Spleen (tissue), 13 donors: ENCODE measurements at places on chromosomes 5 and 9. TPM values are rescaled to one million over a fixed set of nuclear protein-coding genes. Genes with fewer than 3 reads are reported as not detected.

The FGF10 gene
- not detected for total RNA-seq

The EFNA5 gene
- 23.4 TPM for total RNA-seq

The DMRT2 gene
- not detected for total RNA-seq

The PCDHB8 gene
- total RNA-seq = 0.60 TPM

The ROPN1L gene
- 27.9 TPM for total RNA-seq

The CDH18 gene
- 0.26 TPM for total RNA-seq

The ADAMTSL1 gene
- 4.6 TPM for total RNA-seq

- H3K4me1 ChIP-seq = no peaks in the 10 kb centered on the region
- H3K36me3 ChIP-seq = no peaks in the 10 kb centered on the region
- H3K4me3 ChIP-seq = no peak overlapping the region
- H3K27ac ChIP-seq = no peak overlapping the region
These were observed 39.4 kb downstream of the PRRX2 start for GRCh38 chr9:129704807-129705206.

- peak overlapping the region; percentile 46 for H3K27ac ChIP-seq
- H3K36me3 ChIP-seq = no peaks in the 10 kb centered on the region
- peak overlapping the region; percentile 75 for H3K4me3 ChIP-seq
- peaks cover 55% of the 10 kb centered on the region for H3K4me1 ChIP-seq
- H3K27me3 ChIP-seq = peaks cover 15% of the 10 kb centered on the region
These were observed 716 bp downstream of the PROB1 start for GRCh38 chr5:139394123-139394653.

DNA sequence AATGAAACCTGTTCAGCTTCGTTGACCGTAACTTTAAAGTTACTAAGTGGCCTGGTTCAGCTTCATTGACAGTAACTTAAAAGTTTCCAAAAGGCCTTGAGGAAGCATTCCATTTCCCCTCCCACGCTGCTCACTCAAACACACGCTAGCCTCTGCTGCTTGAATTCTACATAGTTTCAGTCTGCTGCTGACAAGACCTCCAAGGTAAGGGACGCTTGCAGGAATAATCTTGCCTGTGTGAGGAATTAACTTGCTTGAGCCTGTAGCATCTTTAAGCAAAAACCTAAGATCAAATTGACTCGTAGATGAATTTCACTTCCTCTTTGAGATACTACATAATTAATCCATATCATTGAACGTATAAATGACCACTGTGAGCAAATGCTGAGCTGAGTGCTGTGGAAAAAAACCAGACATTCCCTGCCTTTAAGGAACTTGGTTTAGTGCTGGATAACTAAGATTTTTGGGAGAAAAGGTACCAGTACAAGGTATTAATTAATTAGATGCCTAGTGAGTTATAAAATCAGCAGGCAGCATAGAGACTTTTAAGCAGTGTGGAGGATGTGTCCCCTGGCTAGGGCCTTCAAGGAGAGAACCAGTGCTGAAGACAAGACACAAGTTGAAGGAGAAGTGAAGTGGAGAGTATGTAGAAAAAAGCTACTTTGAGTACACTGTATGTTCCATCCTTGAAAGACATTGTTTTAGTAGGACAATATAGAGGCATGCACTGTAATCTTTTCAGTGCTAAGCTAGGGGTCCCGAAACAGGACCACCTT is 39.2 kb downstream of the GRAMD2B start:
- peaks cover 23% of the 10 kb centered on the region for H3K36me3 ChIP-seq
- no peak overlapping the region for H3K4me3 ChIP-seq
- no peaks in the 10 kb centered on the region for H3K27me3 ChIP-seq
- peak overlapping the region; percentile 62 for H3K27ac ChIP-seq
- no peak for DNase-seq

DNA sequence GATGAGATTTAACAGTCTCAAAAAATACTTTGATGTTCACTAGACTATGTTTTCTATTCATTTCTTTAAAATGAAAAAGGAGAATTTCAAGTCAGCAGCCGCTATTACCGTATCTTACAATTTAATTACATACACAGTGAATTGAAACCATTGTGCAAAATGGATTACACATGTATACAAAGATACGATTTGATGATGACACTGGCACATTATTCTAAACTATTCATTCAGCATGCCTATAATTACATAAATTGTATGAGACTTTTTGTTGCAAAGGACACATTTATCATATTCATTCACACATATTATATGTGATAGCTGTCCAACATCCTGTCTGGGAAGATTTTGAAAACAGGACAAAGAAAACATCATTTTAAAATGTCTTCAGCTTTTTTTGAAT is 118.3 kb upstream of the VCAN start:
- no peaks in the 10 kb centered on the region for H3K36me3 ChIP-seq
- no peaks in the 10 kb centered on the region for H3K27me3 ChIP-seq
- no peak for DNase-seq

DNA sequence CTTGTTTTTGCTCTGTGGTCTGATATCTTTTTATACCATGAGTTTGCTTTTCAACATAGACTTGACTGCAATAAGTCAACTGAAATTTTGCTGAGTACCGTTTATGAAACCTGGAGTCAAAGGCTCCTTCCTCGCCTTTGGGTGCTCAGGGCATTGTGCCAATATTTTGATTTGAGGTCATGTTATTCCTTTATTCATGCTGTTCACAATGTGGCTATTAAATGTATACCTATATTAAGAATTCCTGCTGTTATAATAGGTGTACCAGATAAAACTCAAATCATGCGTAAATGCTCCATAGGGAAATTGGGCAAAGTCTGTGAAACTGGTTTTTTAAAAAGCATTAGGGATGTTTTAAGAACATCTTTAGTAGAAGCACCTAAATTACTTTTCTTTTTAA is 334.0 kb upstream of the NUDT12 start:
- DNase-seq = no peak
- no peak overlapping the region for H3K4me3 ChIP-seq
- no peaks in the 10 kb centered on the region for H3K36me3 ChIP-seq

- H3K4me1 ChIP-seq = no peaks in the 10 kb centered on the region
- no peaks in the 10 kb centered on the region for H3K27me3 ChIP-seq
- no peak overlapping the region for H3K27ac ChIP-seq
- no peaks in the 10 kb centered on the region for H3K36me3 ChIP-seq
These were observed 219.5 kb upstream of the IZUMO3 start for GRCh38 chr9:24765025-24765756.

GRCh38 chr9:89505911-89506310 is 8.0 kb upstream of the SEMA4D start:
- H3K4me3 ChIP-seq = no peak overlapping the region
- H3K27me3 ChIP-seq = no peaks in the 10 kb centered on the region
- H3K27ac ChIP-seq = peak overlapping the region; percentile 71
- no peak for DNase-seq
- peaks cover 22% of the 10 kb centered on the region for H3K4me1 ChIP-seq

DNA sequence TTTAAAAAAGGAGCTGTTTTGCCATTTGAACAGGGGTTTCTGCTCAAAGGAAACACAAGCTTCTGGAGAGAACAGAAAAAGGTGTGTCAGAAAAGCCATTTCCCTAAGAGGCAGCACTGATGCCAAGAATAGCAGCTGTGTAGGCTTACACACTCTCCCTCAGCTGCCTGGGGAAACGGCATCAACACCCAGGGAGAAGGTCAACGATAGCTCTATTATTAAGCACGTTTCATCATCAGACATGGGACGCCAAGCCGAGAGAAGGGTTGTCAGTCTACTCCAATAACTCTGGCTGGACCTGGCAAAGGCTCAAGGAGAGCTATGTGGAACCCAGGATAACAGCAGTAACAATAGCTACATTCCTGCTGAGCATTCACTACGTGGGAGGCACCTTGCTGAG is 314.2 kb downstream of the CDK5RAP2 start:
- H3K27ac ChIP-seq = no peak overlapping the region
- H3K36me3 ChIP-seq = no peaks in the 10 kb centered on the region
- no peak for DNase-seq

DNA sequence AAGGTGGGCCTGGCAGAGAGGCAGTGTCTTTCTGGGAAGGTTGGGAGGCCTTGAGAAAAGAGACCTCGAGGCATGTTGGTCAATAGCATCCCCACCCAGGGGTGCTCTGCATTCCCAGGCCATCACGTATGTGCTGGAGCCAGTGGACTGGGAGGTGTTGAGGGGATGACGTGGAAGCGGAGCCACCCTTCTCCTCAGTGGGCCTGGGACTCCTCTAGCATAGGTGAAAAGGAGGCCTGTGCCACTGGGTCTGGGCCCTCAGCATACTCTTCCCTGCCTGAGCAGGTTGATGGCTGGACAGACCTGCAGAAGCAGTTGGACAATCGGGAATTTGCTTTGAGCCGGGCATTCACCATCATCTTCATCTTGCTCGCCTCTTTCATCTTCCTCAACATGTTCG is 25.5 kb downstream of the PITX1 start:
- DNase-seq = peak; percentile 51
- H3K27me3 ChIP-seq = no peaks in the 10 kb centered on the region
- no peak overlapping the region for H3K4me3 ChIP-seq
- no peak overlapping the region for H3K27ac ChIP-seq

- H3K36me3 ChIP-seq = no peaks in the 10 kb centered on the region
- H3K4me3 ChIP-seq = no peak overlapping the region
- H3K27ac ChIP-seq = no peak overlapping the region
- peaks cover 10% of the 10 kb centered on the region for H3K4me1 ChIP-seq
- no peak for DNase-seq
- H3K27me3 ChIP-seq = no peaks in the 10 kb centered on the region
These were observed 68.7 kb upstream of the RAD23B start for GRCh38 chr9:107214381-107214780.

- no peak overlapping the region for H3K27ac ChIP-seq
- no peak overlapping the region for H3K4me3 ChIP-seq
- no peaks in the 10 kb centered on the region for H3K4me1 ChIP-seq
- H3K27me3 ChIP-seq = no peaks in the 10 kb centered on the region
These were observed 33.3 kb downstream of the PUM3 start for GRCh38 chr9:2810420-2811075.

GRCh38 chr5:142860270-142860669 is 90.1 kb downstream of the ARHGAP26 start:
- no peaks in the 10 kb centered on the region for H3K36me3 ChIP-seq
- no peaks in the 10 kb centered on the region for H3K27me3 ChIP-seq
- no peaks in the 10 kb centered on the region for H3K4me1 ChIP-seq
- H3K4me3 ChIP-seq = no peak overlapping the region
- H3K27ac ChIP-seq = no peak overlapping the region
- DNase-seq = no peak

- peaks cover 23% of the 10 kb centered on the region for H3K27me3 ChIP-seq
- DNase-seq = no peak
- H3K4me3 ChIP-seq = no peak overlapping the region
- H3K27ac ChIP-seq = no peak overlapping the region
- peaks cover 5% of the 10 kb centered on the region for H3K4me1 ChIP-seq
These were observed 34.4 kb downstream of the FAM240B start for GRCh38 chr9:38685535-38685934.

GRCh38 chr5:150642991-150643710 is 2.7 kb downstream of the SYNPO start:
- H3K36me3 ChIP-seq = peaks cover 5% of the 10 kb centered on the region
- no peak for DNase-seq
- peaks cover 34% of the 10 kb centered on the region for H3K4me1 ChIP-seq
- peak overlapping the region; percentile 15 for H3K4me3 ChIP-seq
- H3K27ac ChIP-seq = peak overlapping the region; percentile 82

DNA sequence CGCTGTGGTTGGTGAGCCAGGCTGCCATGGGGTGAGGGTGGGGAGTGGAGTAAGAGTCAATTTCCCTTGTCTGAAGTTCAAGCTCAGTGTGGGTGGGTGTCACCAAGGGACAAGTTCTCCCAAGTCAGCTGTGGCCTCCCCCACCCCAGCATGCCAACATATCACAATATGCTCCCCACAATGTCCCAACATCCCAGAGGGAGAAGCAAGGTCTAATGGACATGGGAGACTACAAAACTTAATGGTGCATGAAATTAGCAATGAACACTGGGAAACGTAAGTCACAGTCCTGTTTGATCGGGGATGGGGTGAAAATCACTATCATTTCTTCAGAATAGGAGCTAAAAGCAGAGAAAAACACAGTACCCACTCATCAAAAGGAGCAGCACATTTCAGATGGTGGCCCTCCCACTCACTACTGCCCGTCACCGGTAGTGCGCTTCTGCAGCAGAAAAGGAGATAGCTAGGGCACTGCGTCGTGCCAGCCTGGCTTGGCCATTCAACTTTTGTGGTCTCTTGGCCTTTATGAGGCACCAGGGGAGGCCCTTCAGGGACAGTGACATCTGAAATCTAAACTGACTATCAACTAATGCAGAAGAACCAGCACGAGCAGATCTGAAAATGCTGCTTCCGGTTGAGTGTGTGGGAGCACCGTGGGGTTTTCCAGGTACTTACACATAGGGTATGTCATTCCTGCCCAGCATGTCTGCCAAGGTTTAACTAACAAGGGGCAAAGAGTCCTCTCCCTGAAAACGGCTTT is 20.5 kb upstream of the NDFIP1 start:
- no peak overlapping the region for H3K27ac ChIP-seq
- H3K4me3 ChIP-seq = no peak overlapping the region
- H3K36me3 ChIP-seq = no peaks in the 10 kb centered on the region
- H3K27me3 ChIP-seq = no peaks in the 10 kb centered on the region

DNA sequence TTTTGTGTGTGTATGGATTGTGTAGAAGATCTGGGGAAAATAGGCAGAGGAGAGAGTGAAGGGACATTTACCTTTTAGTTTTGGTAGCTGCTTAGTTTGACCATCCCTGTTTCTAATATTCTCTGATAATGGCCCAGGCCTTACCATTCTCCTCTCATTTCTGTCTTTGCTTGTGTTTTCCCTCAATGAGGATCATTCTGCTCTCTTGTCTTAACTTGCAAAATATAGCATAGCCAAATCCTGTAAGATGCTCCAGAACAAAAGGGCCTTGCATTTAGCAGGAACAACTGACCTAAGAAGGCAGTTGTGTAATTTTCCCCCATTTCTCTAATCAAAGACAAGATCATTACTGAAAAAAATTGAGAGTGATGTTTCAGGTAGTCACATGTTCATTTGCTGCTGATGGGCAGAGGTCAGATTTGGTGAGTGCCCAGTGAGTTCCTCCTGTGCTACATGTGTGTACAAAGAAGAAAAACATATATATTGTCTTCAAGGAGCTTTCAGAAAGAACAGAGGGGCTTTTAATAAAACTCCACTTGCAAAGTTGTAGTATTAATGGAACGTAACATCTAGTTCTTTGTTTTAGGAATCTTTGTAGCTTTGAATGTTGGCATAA is 139.5 kb downstream of the KDM4C start:
- H3K27me3 ChIP-seq = no peaks in the 10 kb centered on the region
- H3K27ac ChIP-seq = no peak overlapping the region
- no peak overlapping the region for H3K4me3 ChIP-seq
- no peaks in the 10 kb centered on the region for H3K36me3 ChIP-seq
- no peak for DNase-seq
- H3K4me1 ChIP-seq = peaks cover 4% of the 10 kb centered on the region

GRCh38 chr5:96329886-96330529 is 103.0 kb downstream of the PCSK1 start:
- DNase-seq = no peak
- no peaks in the 10 kb centered on the region for H3K4me1 ChIP-seq

GRCh38 chr5:123351240-123351639 is 72.0 kb downstream of the CEP120 start:
- no peaks in the 10 kb centered on the region for H3K27me3 ChIP-seq
- no peaks in the 10 kb centered on the region for H3K36me3 ChIP-seq
- no peak for DNase-seq
- H3K27ac ChIP-seq = no peak overlapping the region
